Stimulated activated memory B cell treated with anti-CD40 and anti-IgM and Interleukin-4, amounts not matched to agents 10 μg/mL and 1 μg/mL and 100 μg/mL, for 72 hours (primary cell): ENCODE measurements at places on chromosomes 11 and 22.

GRCh38 chr22:22460635-22461034 is 47.9 kb downstream of the ZNF280B start:
- no peak overlapping the region for H3K27ac ChIP-seq
- peaks cover 8% of the 10 kb centered on the region for H3K27me3 ChIP-seq
- no peak overlapping the region for H3K4me3 ChIP-seq
- H3K4me1 ChIP-seq, result peaks cover 10% of the 10 kb centered on the region
- peaks cover 17% of the 10 kb centered on the region for H3K36me3 ChIP-seq

DNA sequence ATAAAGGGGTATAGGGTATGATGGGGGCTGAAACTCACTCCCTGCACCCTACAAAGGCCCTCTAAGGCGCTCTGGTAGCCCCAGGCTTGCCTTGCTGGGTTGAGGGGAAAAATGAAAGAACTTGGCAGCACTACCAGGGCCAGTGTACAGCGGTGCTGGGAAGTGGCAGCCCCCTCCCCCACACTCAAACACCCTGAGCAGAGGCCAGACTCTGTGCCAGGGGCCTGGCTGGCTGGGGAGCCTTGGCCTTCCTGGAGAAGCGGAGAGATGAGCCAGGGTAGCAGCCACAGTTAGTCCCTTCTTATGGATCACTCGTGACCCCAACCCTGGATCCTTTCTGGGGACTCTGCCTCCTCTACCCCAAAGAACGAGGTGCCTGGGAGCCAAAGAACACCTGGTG is 2.7 kb downstream of the TMEM134 start:
- no peak for ATAC-seq
- H3K27ac ChIP-seq, result peak overlapping the region; percentile 95
- no peak overlapping the region for H3K4me3 ChIP-seq

DNA sequence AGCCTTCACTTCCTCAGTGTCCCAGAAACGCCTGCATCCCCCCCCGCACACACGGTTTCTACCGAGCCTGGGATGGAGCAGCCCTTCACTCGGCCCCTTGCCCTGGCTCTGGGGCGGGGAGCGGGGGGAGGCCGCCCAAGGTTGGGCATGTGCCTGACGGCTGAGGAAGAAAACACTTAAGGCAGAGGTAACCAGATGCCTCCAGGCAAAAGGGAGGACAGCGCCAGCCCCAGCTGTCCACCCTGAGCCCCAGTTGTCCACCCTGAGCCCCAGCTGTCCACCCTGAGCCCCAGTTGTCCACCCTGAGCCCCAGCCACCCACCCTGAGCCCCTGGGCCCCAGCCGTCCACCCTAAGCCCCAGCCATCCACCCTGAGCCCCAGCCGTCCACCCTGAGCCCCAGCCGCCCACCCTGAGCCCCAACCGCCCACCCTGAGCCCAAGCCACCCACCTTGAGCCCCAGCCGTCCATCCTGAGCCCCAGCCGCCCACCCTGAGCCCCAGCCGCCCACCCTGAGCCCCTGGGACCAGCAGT is 3.8 kb upstream of the TTLL8 start:
- H3K4me1 ChIP-seq, result peaks cover 11% of the 10 kb centered on the region
- H3K4me3 ChIP-seq, result no peak overlapping the region
- H3K27ac ChIP-seq, result no peak overlapping the region
- H3K27me3 ChIP-seq, result peaks cover 80% of the 10 kb centered on the region

DNA sequence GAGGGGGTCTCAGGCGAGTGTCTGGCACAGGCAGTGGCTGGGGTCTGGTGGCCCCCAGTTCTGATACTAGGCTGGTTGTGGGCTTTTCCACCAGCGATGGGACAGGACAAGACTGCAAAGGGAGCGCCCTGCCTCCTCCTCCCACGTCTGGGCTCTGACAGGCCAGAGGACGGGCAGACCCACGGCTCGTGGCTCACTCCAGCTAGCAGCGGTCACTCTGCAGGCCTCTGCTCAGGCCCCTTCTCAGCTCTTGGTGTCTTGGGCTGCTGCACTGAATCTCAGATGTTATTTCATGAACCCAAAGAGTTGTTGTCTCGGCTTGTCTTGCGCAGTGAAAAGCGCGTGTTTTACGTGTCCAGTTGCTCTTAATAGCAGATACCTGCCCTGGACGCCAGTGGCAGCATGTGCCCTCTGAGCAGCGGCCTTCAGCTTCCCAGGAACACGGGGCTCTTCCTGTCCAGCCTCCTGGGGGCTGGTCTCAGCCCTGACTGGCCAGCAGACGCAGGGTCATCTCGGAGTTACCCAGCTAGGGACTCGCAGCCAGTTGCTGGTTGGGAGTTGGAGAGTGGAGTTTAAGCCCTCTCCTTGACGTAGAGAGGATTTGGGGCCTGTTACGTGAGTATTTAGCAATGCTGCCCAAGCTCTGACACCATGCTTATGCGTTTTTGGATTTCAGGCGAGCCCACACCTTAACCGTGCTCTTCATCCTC is 9.6 kb downstream of the PTDSS2 start:
- peak overlapping the region; percentile 54 for H3K4me3 ChIP-seq
- no peaks in the 10 kb centered on the region for H3K27me3 ChIP-seq
- no peak for ATAC-seq

GRCh38 chr11:7967826-7968225 is 2.6 kb upstream of the NLRP10 start:
- ATAC-seq, result no peak
- no peak overlapping the region for H3K4me3 ChIP-seq
- no peaks in the 10 kb centered on the region for H3K4me1 ChIP-seq
- H3K36me3 ChIP-seq, result no peaks in the 10 kb centered on the region

DNA sequence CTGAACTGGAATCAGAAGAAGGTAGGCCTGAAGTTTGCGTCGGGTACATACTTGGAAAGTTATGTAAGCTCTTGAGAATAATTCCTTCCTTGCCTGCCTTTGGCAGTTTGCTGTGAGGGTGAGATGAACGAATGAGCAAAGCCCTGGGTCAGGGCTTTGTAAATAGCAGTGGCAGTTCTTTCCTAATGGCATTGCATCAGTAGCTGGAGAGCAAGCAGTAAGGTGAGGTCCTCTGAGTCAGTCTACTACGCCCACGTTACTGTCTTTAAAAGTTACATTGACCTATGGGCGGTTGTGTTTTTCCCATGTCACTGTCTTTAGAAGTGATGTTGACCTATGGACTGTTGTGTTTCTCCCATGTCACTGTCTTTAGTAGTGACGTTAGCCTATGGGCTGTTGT is 179.1 kb upstream of the E2F8 start:
- ATAC-seq, result no peak
- H3K36me3 ChIP-seq, result no peaks in the 10 kb centered on the region
- no peak overlapping the region for H3K27ac ChIP-seq
- no peak overlapping the region for H3K4me3 ChIP-seq
- no peaks in the 10 kb centered on the region for H3K27me3 ChIP-seq

DNA sequence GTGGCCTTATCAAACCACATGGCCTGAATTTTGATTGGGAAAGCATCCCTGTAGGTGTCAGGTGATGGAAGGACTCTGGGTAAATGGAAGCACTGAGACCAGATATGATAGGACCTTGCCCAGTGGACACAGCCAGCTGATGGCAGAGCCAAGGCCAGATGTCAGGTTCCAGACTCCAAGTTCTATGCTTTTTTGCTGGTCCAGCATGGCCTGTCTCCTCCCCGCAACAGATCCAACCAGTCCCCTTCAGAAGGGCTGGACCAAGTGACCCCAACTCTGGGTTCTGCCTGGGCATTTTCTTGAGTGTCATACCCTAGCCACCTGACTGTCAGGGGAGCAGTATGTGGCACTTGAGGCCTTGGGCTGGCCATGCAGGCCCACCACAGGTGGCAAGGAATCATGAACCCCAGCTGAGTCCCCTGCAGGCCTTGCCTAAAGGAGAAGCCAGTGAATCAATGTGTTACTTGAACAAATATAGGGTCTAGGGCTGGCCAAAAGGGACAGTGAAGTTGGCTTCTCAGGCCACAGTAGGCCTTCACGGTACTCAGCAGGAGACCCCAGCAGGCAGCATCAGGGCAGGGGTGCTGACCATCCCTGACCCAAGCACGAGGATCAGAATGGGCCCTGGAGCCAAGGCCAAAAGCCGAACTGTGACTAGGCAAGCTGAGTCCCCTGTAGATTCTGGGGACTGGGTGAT is 27.1 kb downstream of the KCNQ1OT1 start:
- no peak overlapping the region for H3K27ac ChIP-seq
- no peak overlapping the region for H3K4me3 ChIP-seq
- H3K27me3 ChIP-seq, result no peaks in the 10 kb centered on the region
- ATAC-seq, result no peak
- peaks cover 36% of the 10 kb centered on the region for H3K4me1 ChIP-seq

- H3K36me3 ChIP-seq, result no peaks in the 10 kb centered on the region
- H3K4me3 ChIP-seq, result no peak overlapping the region
- no peaks in the 10 kb centered on the region for H3K27me3 ChIP-seq
- peaks cover 26% of the 10 kb centered on the region for H3K4me1 ChIP-seq
Measured at GRCh38 chr22:40525250-40525884, 111.2 kb downstream of the MRTFA start.
